CD8-positive, alpha-beta memory T cell (primary cell): ENCODE measurements at places on chromosomes 13 and 19.

- DNase-seq, result no peak
- H3K36me3 ChIP-seq, result no peaks in the 10 kb centered on the region
- H3K27ac ChIP-seq, result no peak overlapping the region
- H3K4me3 ChIP-seq, result no peak overlapping the region
Measured at GRCh38 chr13:100399455-100399854, 189.1 kb downstream of the GGACT start.

DNA sequence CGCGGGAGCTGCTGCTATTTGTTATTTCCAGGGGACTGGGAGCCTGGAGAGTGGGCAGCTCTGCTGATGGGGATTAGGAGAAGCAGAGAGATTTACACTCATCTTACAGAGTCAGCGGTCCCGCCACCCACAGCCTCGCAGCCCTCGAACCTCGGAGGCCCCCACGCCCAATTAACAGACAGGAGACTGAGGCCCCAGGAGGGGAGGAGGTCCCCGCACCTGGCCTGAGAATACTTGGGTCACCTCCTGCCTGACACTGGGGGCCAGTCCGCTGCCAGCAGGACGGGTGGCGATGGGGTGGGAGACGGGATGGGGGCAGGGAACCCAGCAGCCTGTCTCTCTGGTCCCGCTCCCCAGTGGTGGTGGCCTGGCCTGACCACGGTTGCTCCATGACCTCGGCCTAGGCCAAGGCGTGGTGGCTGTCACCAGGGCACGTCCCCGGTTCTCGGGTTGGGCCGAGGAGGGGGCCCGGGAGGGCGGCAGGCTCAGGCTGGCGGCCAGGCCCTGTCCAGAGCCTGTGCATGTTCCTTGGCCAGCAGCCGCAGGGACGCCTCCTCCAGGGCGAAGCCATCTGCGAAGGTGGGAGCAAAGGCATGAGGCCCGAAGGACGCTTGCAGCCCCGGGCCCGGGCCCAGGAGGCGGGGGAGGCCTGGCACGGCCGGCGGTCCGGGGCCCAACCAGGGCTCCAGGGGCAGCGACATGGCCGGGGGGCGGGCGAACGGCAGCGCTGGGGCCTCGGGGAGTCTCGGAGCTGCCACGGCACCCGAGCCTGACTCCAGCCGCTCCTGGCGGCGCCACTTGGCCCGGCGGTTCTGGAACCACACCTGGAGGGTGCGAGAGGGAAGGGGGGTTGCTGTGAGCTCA is 1.7 kb downstream of the RAX2 start:
- no peaks in the 10 kb centered on the region for H3K27me3 ChIP-seq
- H3K36me3 ChIP-seq, result peaks cover under 1% of the 10 kb centered on the region
- H3K27ac ChIP-seq, result no peak overlapping the region
- H3K4me1 ChIP-seq, result peaks cover 7% of the 10 kb centered on the region
- H3K4me3 ChIP-seq, result no peak overlapping the region

DNA sequence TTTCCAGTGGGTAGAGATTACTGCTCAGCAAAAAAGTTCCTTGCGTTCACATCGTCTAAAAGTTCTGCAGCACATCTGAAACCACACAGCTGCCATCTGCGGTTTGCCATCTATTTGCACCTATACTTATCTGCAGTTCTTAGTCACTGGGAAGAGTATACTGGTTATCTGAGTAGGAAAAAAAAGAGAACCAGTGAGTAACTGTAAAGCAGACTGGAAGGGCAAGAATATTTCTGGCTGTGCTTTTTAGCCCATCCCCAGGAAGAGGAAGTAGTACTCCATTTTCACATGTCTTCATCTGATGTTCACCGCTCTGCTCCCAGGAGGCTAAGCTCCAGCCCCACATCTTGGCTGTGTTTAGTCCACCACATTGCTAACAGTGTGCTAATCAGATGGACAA is 35.6 kb downstream of the EFNB2 start:
- no peaks in the 10 kb centered on the region for H3K36me3 ChIP-seq
- H3K27me3 ChIP-seq, result no peaks in the 10 kb centered on the region
- no peak overlapping the region for H3K4me3 ChIP-seq
- no peak overlapping the region for H3K27ac ChIP-seq
- no peaks in the 10 kb centered on the region for H3K4me1 ChIP-seq

DNA sequence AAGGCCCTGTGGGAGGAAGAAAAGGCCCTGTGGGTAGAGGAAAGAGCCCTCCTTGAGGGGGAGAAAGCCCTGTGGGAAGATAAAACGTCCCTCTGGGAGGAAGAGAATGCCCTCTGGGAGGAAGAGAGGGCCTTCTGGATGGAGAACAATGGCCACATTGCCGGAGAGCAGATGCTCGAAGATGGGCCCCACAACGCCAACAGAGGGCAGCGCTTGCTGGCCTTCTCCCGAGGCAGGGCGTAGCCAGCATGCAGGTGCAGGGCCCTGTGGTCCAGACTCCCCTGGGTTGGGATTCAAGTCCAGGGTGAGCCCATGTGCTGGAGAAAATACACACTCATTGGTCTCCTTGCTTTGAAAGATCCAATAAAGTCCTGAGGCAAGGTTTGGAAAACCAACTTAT is 4.1 kb downstream of the CCDC70 start:
- no peak for DNase-seq
- no peaks in the 10 kb centered on the region for H3K27me3 ChIP-seq
- peaks cover 3% of the 10 kb centered on the region for H3K4me1 ChIP-seq
- H3K36me3 ChIP-seq, result no peaks in the 10 kb centered on the region
- H3K4me3 ChIP-seq, result no peak overlapping the region
- H3K27ac ChIP-seq, result no peak overlapping the region
